NCI-H2029 (cell line): ENCODE measurements at places on chromosomes 3 and 15.

- DNase-seq: no peak
Measured at GRCh38 chr3:100081986-100082692, 32.2 kb downstream of the FILIP1L start.

- no peak for DNase-seq
Measured at GRCh38 chr3:102483556-102483955, 48.7 kb downstream of the ZPLD1 start.

GRCh38 chr3:158789592-158789991, 12.3 kb upstream of the MFSD1 start:
- DNase-seq: no peak

DNA sequence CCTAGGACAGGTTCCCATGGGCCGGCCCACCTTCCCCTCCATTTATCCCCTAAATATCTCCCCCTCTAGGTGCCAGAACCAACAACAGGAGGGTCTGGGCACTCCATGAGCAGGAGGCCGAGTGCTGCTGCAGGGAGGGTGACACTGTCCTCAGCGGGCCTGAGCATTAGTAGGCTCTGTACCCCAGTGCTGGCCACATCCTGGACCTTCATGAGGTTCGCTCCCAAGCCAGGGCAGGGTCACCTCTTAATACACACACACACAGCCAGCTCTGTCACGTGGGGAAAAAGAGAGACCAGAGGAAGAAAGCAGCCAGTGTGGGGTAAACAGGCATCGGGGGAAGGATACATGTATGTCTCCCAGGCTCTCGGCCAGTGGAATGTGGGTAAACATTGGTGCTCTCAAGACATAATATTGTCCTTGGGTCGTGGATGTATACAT, 27.9 kb upstream of the SEMA3F start:
- DNase-seq: no peak

DNA sequence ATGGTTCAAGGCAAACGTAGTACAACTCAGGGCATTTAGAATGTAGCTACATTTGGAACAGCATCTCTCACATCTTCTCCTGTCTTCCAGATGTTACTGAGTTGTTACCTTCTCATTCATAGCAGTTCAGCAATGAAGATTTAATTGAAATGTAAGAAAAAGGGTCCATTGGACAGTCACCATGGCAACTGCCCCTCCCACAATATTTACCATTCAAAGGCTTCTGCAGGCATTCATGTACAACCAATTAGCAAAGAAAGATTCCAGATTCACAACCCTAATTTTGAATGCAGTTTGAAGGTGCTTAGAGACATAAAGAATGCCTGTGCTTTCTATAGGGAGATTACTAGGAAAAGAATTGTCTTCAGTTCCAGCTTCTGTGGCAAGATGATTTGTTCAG, 22.2 kb downstream of the SCN11A start:
- no peak for DNase-seq
